Hematopoietic multipotent progenitor cell treated with erythropoietin and hydrocortisone succinate and interleukin-3 and kit ligand, for 15 days (in vitro differentiated cells): ENCODE measurements at places on chromosomes 2 and 18.

DNA sequence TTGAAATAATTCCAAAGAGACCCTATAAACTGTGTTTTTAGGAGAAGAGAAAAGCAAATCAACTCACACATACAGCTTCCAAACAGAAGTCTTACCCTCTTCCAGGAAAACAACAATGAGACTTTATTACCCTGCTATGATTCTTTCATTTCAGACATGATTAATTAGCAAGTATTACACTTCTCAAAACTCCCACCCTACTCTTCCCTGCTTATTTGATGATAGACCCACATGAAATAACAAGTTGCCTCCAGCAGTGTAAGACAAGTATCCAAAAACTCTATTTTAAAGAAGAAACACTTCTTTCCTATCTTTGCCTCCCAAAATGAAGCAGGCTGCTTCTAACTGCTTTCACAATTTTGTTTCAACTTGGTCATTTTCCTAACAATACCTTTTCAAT, 4.1 kb downstream of the FIGN start:
- DNase-seq = no peak

GRCh38 chr2:151401149-151401548, 8.6 kb upstream of the RIF1 start:
- no peak for DNase-seq

- DNase-seq = no peak
Observed at GRCh38 chr2:189437926-189438325, 3.3 kb upstream of the WDR75 start.

GRCh38 chr18:34483198-34483597, 226.9 kb upstream of the DTNA start:
- DNase-seq = no peak

GRCh38 chr2:226902041-226902966, 66.5 kb downstream of the RHBDD1 start:
- no peak for DNase-seq

GRCh38 chr2:224948859-224949258, 93.4 kb downstream of the DOCK10 start:
- no peak for DNase-seq

DNA sequence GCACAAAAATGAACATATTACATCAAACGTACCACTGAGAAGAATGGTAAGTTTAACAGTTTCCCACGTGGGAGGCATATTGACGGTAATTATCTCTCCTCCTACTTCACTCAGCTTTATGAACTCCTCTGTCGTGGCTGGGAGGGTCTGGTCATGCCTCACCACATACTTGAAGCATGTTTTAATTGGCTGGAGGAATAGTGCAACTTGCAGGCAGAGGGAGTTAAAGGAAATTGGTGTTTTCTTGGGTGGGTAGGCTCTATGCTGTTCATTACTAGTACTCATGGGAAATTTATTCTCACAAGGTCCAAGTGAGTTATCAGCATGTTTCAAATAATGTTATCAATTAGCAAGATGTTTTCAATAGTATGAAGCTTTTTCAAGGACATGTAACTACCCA, 767.0 kb downstream of the PLCL1 start:
- no peak for DNase-seq

DNA sequence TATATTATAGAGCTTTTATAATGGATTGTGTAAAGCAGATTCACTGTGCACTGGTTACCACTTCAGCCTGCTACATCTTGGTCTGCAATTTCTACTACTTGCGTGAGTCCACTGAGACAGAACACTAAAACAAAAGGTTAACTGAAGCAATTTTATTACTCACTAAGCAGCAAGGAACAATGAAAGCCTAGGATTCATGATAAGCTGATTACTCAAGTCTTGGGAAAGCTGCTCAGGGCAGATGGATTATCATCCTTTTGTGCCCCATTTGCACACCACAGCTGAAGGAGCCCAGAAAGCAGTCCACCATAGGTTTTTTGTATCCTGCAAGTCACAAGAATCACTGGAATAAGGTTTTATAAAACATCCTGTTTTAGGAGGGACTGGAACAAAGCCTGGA, 1215.2 kb upstream of the TMEFF2 start:
- no peak for DNase-seq
